ENCODE measurements at places on chromosomes 11 and 22. TPM values are rescaled to one million over a fixed set of nuclear protein-coding genes. Genes with fewer than 3 reads are reported as not detected.

Gene OR51A2
- total RNA-seq, result not detected

Gene P2RY6
- total RNA-seq, result 0.58 TPM

Gene OR5A1
- total RNA-seq, result not detected

Gene CNIH2
- total RNA-seq, result 0.85 TPM

Gene OMP
- total RNA-seq, result 0.56 TPM

Gene CHRM4
- total RNA-seq, result under 0.01 TPM

Gene NAALAD2
- 0.85 TPM for total RNA-seq

Gene TTC36
- 0.58 TPM for total RNA-seq

Gene ELMOD1
- 2.8 TPM for total RNA-seq

Gene AQP11
- 1.2 TPM for total RNA-seq

All from regular cardiac myocyte (primary cell).